ENCODE measurements at places on chromosomes 6 and 20. TPM values are rescaled to one million over a fixed set of nuclear protein-coding genes. Genes with fewer than 3 reads are reported as not detected.

BPIFB4 gene
- total RNA-seq, result not detected

ZNF311 gene
- 0.05 TPM for total RNA-seq

NEURL2 gene
- total RNA-seq, result 3.4 TPM

MEP1A gene
- total RNA-seq, result not detected

SCGN gene
- total RNA-seq, result not detected

DDO gene
- 2.0 TPM for total RNA-seq

Data from glomerular endothelial cell (primary cell).